Stimulated activated CD4-positive, alpha-beta T cell treated with anti-CD3 and anti-CD28 coated beads, TNF-alpha, amount 100 ng/mL, for 4 hours (primary cell): ENCODE measurements at places on chromosomes 12 and 14.

- DNase-seq = no peak
These were observed 3.7 kb upstream of the FAIM2 start for GRCh38 chr12:49907352-49907751.

GRCh38 chr12:86018361-86018760, 144.3 kb downstream of the NTS start:
- DNase-seq = no peak

- no peak for DNase-seq
These were observed 23.0 kb downstream of the PDE6H start for GRCh38 chr12:14995583-14996425.

DNA sequence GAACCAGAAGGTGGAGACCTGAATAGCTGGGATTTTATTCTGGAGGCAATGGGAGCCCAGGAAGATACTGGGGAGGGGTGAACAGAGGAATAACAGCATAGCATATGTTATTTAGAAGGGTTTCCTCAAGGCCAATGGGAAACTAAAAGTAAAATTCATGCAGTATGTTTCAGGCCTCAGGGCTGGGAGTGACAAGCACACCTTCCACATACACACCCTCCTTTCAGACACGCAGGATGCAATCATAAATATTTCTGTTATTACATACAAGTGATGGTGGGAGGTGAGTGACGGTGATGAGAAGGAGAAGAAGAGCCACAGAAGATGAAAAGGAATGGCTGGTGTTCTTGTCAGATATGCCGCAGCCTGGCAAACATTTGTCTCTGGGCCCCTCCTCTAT, 106.1 kb upstream of the FLRT2 start:
- DNase-seq = no peak

DNA sequence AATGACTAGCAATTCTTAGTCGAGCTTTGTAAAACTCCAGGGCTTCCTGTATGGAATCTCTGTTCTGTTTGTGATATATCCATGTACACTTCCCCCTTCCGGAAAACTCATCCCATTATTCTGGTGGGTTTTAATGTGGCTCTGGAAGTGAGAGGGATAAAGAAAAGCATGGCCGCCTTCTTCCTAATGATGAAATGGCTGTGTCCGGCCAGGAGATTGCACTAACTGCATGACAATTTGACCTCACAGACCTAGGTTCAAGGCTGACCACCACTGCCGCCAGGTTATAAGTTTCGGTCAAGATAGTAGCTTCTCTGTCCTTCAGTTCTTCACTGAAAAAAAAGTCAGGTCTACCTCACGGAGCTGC, 41.0 kb upstream of the NPAS3 start:
- no peak for DNase-seq

GRCh38 chr12:53096089-53096741, 1.3 kb upstream of the IGFBP6 start:
- no peak for DNase-seq

- DNase-seq = no peak
These were observed 47.6 kb downstream of the TRAF3 start for GRCh38 chr14:102824832-102825231.
